Fibroblast of skin of scalp (primary cell): ENCODE measurements at places on chromosomes 16 and 17.

DNA sequence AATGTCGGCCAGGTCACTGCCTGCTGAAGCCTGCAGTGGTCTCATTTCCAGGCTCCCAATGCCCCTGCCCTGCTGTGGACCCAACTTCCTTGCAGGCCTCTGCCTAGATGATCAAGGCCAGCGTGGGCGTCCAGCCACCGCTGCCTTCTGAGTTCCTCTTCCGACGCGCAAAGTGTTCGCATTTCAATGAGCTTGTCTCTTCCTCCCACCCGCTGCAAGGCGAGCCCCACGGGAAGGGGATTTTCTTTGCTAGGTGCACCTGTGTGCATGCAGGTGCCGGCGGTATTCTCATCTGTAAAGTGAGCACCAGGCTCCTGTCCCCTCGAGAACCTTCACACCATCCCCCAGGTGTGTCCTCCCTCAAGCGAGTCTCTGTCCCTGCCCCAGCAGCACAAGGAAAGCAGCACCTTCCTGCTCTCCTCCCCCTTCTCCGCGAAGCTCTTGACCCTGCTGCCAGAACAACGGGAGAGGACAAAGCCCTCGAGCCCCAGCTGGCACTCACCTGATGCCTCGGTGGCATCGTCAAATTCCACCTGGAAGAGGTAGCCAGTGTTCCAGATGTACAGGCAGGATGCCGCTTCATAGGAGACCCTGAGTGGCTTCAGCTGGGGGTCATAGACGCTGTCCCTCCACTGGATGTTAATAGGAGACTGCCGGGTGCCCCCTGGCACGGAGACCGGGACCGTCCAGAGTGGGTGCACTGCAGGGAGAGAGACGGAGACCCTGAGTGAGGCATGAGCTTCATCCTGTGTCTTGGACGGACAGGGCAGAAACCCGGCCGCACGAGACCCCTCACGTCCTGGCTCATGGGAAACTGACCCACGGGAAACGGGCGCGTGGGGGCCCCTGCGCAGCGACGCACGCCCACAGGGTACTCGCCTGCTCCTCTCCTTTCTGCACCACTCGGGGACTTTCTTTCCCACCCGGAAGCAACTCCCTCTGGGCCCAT, 9.8 kb downstream of the CA5A start:
- DNase-seq: no peak

DNA sequence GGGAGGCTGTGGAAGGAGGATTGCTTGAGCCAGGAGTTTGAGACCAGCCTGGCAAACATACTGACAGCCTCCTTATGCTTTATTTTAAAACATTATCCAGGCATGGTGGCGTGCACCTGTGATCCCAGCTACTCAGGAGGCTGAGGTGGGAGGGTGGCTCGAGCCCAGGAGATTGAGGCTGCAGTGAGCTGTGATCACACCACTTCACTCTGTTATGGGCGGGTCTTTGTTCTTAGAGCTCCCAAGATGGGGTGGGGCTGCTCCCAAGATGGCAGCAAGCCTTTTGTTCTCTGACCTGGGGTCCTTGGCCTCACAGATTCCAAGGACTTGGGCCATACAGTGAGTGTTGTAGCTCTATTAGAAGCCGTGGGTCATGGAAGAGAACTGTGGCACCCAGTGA, 26.1 kb upstream of the ST6GALNAC2 start:
- DNase-seq: no peak

DNA sequence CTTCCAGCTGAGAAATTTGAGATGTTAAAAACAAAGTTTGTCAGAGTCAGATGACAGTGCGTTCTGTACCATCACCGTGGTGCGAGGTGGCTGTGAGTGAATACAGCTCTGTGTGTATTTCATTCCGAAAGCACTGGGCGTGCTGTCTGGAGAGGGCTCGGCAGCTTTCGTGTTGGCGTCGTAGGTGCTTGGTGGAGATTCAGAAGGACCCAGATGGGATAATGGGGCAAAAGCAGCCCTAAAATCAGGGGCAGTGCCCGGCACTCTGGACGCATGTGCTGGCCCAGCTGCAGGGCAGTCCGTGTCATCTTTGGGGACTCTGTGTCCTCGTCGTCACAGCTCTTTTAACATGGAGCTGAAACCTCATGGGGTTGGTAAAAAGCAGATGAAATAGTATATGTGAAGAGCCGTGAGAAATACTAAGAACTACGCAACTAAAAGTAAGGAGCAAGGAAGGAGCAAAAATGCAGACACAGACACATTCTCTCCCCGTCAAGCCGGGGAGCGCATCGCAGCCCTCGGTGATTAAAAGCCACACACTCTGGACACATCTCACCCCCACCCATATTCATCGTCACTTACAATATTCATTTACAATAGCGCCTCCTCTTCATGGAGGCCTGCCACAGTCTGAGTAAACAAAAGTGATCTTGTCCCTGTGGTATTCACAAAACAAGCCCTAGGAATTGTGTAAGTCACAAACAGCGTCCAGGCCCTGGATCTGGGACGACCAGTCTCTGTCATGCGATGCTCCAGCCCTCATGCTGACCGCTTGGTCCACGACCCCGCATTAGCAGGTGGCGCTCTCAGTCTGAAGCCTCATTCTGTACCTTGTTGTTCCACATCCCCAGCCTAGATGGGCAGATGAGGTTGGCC, 206.7 kb downstream of the RPTOR start:
- peak; percentile 83 for DNase-seq

- peak; percentile 81 for DNase-seq
Measured at GRCh38 chr16:10949424-10949970, 5.1 kb downstream of the CLEC16A start.

DNA sequence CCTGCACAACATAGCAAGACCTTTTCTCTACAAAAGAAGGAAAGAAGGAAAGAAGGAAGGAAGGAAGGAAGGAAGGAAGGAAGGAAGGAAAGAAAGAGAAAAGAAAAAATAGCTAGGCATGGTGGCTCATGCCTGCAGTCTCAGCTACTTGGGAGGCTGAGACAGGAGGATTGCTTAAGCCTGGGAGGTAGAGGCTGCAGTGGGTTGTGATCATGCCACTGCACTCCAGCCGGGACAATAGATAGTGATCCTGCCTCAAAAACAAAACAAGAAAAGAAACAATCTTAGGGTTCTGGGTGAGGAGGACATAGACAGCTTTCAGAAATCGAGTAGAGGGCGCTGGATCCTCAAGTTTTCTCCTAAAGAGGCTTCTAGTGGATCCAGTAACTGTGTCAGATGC, 59.7 kb upstream of the CLEC3A start:
- DNase-seq: no peak
